ENCODE measurements at places on chromosomes 4 and X.
A peak's percentile ranks its signal among the peaks of the same experiment; 100 is the strongest.

- no peak for DNase-seq
These were observed 89.8 kb downstream of the EMCN start for GRCh38 chr4:100428051-100428450.

DNA sequence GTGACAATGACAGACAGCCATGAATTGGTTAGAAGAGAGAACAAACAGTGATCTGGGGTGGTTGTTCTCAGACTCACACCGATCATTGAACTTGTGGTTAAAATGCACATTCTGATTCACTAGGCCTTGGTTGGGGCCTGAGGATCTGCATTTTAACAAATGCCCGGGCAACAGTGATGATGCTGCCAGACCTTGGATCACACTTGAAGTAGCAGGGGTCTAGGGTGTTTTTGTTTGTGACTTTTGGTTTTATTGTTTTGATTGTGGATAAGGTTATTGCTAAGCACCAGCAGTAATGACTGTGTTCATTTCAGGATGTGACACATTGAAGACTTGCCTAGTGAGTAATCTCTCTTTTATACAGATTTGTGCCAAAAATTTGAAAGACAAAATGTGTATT lies 36.5 kb downstream of the TXLNG start:
- no peak for DNase-seq

DNA sequence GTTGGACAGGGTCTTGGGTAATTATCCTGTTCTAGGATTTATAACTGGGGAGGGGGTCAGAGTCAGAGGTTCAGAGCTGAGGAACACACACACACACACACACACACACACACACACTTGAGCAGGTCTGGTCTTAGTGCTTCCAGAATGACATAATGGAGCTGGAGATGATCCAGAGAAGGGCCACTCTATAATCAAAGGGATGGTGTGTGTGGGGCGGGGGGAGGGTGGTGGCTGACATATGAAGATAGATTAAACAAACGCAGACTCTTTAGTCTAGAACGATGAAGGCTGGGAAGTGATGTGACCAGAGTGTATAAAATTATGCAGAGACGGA lies 434 bp upstream of the TMEM255A start:
- no peak for DNase-seq

GRCh38 chr4:73185903-73186302 lies 72.7 kb downstream of the ANKRD17 start:
- DNase-seq: no peak

DNA sequence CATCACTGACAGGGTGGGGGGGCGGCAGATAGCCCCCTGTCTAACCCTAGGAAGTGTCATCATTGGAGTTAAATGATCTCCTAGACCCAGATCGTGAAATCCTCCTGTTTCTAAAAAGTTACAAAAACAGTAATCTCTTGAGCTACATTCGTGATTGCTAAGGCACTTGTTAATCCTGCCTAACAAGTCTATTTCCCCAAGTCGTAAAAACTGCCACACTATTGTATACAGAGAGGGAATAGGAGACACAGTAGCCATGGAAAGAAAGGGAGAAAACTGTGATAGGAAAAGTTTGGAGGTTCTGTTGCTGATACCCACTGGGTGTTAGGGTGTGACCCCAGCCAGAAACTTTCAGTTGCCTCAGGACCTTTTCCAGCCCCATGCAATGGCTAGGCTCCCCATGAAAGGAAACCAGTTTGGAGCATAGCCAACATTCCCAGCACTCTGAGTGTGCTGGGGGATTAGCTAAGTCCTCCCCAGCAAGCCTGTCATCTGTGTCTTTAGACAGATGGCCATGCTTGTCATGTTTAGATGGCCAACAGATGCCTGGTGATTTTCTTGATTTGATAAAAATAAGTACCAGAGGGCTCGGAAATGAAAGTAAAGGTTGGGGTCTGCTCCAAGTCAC lies 63.3 kb upstream of the ANXA10 start:
- no peak for DNase-seq

DNA sequence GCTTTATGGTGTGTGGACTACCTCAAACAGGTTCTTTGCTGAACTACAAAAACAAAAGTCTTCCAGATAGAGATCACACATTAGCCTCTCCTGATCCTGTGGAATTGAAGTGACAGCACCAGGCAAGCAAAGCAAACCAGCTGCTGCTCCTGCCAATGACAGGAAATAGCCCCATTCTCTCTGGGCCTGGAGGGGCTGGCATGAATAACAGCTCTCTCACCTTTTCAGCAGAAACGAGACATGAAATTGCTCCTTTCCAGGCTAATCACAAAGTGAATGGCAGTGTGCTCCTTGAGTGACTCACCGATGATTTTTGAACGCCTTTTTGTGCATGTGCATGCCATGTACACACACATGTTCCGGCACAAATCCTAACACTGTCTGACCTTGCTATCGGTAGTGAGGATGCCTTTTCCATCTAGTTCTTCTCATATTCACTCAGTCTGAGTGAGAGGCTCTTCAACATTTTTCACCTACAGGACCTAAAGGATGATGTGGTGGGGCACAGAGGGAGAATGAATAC lies 24.4 kb downstream of the MFAP3L start:
- no peak for DNase-seq

GRCh38 chrX:45517090-45517973 lies 316.7 kb upstream of the DIPK2B start:
- no peak for DNase-seq

- no peak for DNase-seq
These were observed 579.4 kb upstream of the ZFP42 start for GRCh38 chr4:187416216-187416615.

GRCh38 chr4:145308598-145308997 lies 128.2 kb upstream of the OTUD4 start:
- DNase-seq: peak; percentile 10

- no peak for DNase-seq
These were observed 70.9 kb upstream of the STOX2 start for GRCh38 chr4:183834252-183834651.

GRCh38 chrX:65941775-65942174 lies 98.1 kb downstream of the VSIG4 start:
- DNase-seq: no peak

- peak; percentile 35 for DNase-seq
These were observed 14.6 kb downstream of the HDX start for GRCh38 chrX:84487365-84488353.

DNA sequence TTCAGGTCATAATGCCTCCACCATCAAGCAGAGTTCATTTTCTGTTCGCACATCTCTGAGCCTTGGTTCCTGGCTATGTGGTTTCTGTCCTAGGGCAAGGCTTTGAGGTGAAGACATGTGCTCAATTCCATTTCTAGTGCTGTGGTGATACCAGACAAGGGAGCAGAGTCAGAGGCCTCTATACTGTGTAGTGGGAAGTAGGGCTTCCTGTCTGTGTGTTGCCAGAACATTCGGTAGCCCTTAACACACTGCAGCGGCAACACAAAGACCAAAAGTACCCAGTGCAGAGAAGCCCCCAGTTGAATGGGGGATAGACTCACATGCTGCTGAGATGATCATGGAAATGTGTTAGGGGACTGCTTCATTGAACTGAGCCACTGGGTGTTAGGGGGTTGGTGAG lies 56.4 kb downstream of the STARD8 start:
- no peak for DNase-seq

- no peak for DNase-seq
These were observed 10.1 kb upstream of the SH3TC1 start for GRCh38 chr4:8188743-8189550.

GRCh38 chrX:25941087-25941486 lies 197.1 kb upstream of the MAGEB18 start:
- DNase-seq: no peak

DNA sequence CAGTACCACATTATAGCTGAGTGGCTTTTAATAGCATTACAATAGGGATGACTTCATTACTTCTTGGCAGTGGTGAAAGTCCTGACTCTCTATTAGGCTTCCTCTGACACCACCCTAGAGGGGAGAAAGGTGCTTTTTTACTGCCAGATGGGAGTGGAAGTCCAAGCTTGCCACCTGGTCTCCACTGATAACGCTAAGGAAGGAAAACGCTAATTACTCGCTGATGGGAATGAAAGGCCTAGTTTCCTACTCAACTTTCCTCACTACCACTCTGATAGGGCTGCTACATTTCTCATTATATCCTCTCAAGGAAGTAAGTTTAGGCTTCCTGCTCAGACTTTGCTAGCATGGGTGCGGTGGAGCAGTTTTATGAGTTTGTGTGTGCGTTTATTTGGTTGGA lies 62.3 kb upstream of the PAGE3 start:
- DNase-seq: no peak

DNA sequence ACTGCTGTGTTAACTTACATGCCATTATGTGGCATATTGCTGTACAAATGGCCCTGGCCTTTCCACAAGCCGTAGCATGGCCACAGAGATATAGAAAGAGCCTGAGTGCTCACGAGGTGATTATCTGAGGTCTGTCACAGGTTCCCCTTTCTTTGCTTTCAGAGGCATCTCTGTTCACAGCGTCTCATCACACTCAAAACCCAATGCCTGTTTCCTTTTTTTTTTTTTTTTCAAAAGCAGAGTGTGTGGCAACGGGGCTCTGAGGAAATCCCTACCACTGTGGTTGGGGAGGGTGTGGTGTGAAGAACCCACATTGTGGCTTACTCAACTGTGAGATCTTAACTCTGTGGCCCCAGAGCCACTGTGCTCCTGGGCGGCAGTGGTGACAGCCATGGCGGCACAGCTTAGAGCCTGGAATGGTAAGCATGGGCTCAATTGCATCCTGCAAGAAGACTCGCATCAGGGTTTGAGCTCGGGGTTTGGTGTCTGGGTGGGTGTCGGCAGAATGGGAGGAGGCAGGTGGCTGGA lies 30.8 kb downstream of the RTL5 start:
- DNase-seq: peak; percentile 94

GRCh38 chrX:119402588-119402987 lies 3.5 kb downstream of the SLC25A43 start:
- DNase-seq: peak; percentile 73

- peak; percentile 33 for DNase-seq
These were observed 24.8 kb upstream of the EOLA2 start for GRCh38 chrX:149962859-149963757.

- no peak for DNase-seq
These were observed 21.9 kb downstream of the MAOA start for GRCh38 chrX:43677993-43678392.

GRCh38 chr4:32423267-32423666 lies 1703.1 kb downstream of the PCDH7 start:
- no peak for DNase-seq

DNA sequence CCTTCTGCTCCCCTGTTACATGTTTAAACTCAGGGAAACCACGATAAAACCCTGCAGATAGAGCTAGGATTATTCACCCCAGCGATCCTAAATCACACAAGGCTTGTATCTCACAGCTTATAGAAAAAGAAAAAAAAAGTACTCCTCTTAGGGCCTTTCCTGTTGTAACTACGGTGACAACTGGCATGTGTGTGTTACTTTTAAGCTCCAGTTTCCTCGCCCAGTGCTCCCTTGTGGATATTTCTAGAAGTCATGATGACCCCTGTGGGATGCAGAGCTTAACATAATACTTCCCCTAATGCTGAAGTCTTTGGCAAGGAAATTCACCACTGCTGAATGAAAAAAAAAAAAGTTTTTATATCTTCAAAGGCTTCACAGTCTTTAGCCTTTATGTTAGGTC lies 114.7 kb downstream of the NWD2 start:
- peak; percentile 22 for DNase-seq

DNA sequence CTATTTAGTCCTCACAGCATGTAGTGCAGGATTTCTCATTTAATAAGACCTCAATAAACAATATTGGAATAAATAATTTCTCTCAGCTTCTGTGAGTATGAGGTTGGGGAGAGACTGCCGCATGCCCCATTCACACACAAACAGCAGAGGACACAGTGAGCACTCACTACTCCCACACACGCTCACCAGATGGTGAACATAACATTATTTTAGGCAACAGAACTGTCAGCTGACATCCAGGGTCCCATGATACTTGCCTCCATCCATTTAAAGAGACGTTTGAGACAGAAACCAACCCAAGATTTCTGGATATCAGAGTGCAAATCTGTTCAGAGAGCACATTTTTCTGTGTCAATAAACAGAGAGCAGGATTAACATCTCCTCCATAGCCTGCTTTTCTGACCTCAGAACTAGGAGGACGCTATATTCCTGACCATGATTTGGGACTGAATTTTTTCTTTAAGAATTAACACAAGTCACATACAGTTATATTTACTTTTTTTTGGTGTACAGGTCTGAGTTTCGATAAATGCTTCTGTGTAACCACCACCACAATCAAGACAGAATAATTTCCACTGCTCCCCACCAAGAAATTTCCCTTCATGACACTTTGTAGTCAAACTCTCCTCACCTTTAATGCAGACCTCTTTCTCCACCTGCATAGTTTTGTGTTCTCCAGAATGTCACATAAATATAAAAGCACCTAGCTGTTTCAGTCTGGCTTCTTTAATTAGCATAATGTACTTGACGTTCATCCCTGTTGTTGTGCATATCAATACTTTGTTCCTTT lies 16.7 kb downstream of the GPRIN3 start:
- peak; percentile 58 for DNase-seq

DNA sequence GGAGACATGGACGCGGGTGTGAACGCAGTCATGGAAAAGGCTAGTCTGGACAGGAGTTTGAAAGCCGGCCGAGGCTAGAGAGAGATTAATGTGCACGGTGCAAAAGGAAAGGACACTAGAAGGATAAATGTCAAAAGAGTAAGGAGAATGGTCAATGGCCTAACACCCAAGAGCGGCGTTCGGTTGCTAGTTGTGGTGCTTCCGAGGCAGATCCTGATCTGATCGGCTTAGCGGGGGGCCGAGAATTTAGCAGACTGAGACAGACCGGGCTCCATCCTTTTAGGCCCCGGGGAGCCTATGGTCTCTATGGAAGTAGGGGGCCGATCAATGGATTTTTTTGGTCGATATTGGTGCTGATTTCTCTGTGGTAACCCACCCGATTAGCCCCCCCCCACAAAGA lies 6.9 kb downstream of the GAGE10 start:
- no peak for DNase-seq

DNA sequence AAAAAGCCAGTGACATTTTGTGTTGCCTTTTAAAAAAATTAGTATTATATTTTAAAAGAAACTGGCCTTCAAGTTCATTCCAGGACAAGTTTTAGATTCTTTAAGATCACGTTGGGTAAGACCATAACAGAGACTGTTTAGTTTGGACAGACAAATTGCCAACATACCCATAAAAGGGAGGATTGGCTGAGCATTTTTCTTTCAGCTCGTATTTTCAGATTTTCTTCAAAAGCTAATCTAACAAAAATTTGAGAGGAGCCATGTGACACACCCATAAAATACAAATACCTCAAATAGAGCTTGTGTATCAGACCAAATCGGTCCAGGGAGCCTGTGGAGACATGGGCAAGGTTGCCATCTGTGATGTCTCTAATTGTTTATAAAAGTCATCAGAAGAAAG lies 74.6 kb upstream of the C1QTNF7 start:
- DNase-seq: no peak

- DNase-seq: no peak
These were observed 132.6 kb downstream of the INPP4B start for GRCh38 chr4:142713282-142714030.

GRCh38 chrX:14243823-14244222 lies 214.1 kb upstream of the GEMIN8 start:
- DNase-seq: no peak

- DNase-seq: no peak
These were observed 24.2 kb downstream of the CBLL2 start for GRCh38 chrX:22296871-22297270.

- peak; percentile 33 for DNase-seq
These were observed 54.1 kb downstream of the TLR10 start for GRCh38 chr4:38728631-38729141.
